ENCODE measurements at places on chromosomes 2 and 18.

- DNase-seq, result no peak
Observed at GRCh38 chr2:236862961-236863728, 222.5 kb upstream of the COPS8 start.

DNA sequence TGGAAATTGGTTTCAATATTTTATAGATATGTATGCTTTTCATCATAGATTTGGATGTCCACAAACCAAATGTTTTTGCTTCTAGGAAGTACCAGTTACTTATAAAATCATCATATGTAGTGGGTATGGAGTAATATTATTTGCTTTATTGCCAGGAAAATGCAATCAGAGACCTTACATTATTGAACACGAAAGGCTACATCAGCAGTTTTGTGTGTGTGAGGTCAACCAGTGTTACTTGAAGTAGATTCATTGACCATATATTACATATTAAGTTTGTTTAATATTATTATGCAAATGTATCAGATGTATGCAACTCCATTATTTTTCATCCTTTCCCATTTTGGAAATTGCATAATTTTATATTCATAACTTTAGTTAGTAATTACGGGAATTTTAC, 219.1 kb upstream of the MMADHC start:
- no peak for DNase-seq

- DNase-seq, result no peak
Observed at GRCh38 chr2:157922336-157922735, 46.2 kb upstream of the ACVR1 start.

DNA sequence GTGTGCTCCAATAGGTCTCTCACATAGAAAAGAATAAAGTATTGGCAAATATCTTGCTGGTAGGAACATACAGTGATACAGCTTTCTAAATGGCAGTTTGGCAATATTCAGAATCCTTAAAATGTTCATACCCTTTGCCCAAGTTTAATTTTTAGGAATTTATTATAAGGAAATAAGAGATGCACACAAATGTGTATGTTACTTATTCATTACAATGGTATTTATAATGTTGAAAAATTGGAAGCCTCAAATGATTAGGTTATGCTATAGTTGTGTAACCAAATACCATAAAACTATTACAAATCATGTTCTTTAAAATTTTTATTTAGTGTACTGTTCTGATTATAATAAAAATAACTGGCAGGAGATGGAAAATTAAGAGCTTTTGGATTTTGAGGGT, 196.8 kb downstream of the MCFD2 start:
- DNase-seq, result no peak

- DNase-seq, result no peak
Observed at GRCh38 chr2:184357033-184357432, 241.3 kb upstream of the ZNF804A start.

DNA sequence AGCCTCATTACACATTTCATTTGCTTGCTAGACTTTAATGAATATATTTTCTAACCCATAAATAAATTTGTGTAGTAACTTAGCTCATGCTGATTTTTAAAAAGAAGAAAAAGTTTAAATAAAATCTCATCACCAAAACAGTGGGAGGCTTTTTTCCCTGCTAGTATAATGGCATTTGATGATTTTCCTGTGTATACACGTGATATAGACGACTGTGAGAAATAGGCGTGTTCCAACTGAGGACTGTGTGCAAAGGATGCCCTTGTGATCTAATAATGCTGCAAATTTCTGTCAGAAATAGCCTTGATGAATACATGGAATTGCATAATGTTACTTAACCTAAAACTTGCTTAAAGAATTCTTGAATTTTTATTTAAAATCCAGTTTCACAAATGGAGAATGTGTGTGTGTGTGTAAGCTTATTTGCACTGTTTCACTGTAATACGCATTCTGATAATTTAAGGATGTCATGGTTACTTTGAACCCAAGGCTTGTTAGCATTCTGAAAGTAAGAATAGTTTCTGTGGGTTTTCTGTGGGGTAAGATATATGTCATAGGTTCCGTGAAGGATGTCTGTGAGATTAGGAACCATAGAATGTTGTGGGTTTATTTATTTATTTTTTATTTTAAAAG, 178.0 kb downstream of the DLGAP1 start:
- no peak for DNase-seq

DNA sequence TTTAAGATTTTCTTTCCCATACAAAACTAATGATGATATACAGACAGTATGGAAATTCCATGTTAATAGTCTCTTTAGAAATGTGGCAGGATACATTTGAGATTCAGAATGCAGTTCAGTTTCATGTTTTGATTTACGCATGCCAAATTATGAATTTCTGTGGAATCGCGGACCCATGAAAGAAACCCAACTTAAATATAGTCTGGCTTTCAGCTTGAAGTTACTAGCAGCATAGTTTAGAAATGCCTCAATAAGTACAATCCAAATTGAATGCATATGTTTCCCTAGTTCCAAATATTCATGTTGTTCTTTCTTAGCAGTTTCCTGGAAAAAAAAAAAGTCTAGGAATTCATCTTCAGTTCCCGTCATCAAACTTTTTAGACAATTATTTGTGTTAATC, 164.1 kb upstream of the RASGRP3 start:
- no peak for DNase-seq

DNA sequence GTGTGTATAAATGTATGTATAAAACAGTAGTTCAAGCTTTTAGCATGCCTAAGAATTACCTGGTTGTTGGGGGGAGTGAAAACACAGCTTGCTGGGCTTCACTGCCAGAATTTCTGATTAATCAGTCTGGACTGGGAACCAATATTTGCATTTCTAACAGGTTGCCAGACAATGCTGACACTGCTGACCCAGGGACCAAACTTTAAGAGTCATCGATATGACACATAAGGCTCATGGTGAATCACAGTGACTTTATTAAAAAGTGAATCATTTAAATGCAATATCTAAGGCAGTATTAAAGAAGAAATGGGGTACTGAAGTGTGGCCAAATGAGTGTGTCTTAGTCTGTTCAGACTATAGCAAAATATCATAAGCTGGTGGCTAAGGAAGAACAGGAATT, 195.9 kb upstream of the DTNA start:
- DNase-seq, result no peak

DNA sequence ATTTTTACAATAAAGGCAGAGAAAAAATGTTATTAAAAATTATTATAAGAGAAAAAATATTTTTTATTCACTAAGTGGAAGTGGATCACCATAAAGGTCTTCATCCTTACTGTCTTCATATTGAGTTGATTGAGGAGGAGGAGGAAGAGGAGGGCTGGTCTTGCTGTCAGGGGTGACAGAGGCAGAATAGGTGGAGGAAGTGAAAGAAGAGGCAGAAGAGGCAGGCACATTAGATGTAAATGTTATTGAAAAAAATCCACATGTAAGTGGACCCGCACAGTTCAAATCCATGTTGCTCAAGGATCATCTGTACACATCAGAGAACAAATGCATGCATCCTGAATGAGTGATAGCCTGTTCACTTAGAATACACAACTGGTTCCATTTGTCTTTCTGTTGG, 6.4 kb upstream of the SPATS2L start:
- DNase-seq, result no peak

All from NCI-H187 (cell line).